Right ventricle myocardium superior (tissue), 1 donor: ENCODE measurements at places on chromosomes 3 and 15.

- DNase-seq, result no peak
These were observed 1.8 kb downstream of the NME9 start for GRCh38 chr3:138327831-138328230.

DNA sequence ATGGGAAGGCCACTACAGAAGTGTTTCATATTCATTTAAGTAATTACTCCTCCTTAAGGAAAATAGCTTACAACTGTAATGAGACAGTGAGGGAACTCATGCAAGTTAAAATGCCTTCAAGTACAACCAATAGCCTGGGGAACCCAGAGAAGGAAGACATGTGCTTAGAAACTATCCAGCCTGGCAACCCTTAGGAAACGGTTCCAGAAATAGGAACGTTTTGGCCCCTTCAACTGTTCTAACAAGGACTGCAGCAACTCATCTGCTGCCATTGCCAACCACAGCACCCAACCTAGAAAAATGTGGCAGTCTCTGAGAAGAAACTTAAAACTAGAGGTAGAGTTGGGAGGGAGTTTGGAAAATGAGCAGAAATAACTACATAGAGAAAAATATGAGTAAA is 147.5 kb upstream of the STRIT1 start:
- no peak for DNase-seq

- no peak for DNase-seq
These were observed 5.0 kb downstream of the C2CD4A start for GRCh38 chr15:62071711-62072308.

GRCh38 chr3:149448331-149448831 is 26.1 kb upstream of the TM4SF4 start:
- no peak for DNase-seq

DNA sequence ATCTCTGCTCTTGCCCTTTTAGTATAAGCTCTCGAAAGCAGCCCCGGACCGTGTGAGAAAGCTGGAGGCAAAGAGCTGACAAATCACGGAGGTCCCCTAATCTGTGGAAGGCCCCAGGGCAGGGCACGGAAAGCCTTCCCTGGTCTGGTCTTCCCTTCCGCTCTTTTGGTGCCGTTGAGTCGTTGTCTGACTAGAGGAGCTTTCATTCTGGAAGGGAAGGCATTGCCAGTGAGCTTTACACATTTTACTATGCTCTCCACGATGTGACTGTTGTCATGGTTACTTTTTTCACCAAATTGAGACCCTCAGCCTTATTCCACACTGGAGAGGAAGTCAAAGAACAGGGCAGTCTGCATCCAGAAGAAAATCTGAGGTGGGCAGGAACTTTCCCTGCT is 71.7 kb downstream of the CYP19A1 start:
- DNase-seq, result no peak

DNA sequence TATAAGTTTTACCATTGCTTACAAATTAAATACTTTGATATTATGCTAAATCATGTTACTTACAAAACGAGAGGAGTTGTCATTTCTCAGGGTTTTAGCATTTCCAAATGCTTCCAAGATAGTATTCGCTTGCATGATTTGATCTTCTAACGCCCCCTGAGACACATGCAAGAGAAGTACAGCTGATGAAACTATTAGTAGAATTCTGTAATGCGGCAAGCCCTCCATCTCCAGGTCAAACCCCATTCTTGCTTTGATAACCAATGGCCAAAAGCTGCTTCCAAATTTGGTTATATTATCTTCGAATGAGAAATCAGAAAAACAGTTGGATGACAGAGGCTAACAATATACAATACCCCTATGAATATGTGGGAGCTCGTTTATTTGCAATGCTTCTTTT is 14.7 kb downstream of the MYH15 start:
- no peak for DNase-seq

GRCh38 chr3:126607214-126607908 is 47.6 kb downstream of the TXNRD3 start:
- no peak for DNase-seq

DNA sequence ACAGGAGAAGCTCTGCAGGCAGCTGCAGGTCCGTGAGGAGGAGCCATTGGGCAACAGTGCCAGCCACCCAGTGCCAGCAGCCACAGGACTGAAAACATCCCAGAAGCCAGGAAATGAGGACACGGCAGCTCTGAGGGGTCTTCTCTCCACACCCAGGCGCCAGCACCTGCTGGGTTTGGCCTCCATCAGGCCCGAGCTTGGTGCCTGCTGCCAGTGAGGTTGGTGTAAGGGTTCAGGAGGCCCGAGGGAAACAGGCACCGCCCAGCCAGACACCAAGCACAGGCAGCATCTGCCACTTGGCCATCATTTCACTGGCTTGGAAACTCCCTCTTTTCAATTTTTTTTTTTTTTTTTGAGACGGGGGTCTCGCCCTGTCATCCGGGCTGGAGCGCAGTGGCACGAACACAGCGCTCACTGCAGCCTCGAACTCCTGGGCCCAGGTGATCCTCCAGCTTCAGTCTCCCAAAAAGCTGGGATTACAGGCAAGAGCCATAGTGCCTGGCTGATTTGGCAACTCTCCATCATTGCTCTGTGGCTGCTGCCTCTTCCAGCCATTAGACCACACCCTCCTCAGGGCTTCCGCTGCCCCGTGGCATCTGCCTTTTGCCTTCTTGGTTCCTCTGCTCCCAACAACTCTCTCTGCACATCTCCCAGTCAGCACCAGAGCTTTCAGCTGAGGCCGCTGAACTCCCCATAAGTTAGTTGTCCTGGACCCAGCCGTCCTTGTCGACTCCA is 1.5 kb upstream of the ITIH3 start:
- DNase-seq, result no peak

GRCh38 chr3:122689587-122689986 is 8.9 kb downstream of the PARP14 start:
- DNase-seq, result no peak

GRCh38 chr3:69051756-69052471 is at the start of gene TMF1:
TMF1 (minus strand) TSS chr3:69052333; CDS start chr3:69052086, 247 bp downstream.
- DNase-seq, result peak; percentile 100

DNA sequence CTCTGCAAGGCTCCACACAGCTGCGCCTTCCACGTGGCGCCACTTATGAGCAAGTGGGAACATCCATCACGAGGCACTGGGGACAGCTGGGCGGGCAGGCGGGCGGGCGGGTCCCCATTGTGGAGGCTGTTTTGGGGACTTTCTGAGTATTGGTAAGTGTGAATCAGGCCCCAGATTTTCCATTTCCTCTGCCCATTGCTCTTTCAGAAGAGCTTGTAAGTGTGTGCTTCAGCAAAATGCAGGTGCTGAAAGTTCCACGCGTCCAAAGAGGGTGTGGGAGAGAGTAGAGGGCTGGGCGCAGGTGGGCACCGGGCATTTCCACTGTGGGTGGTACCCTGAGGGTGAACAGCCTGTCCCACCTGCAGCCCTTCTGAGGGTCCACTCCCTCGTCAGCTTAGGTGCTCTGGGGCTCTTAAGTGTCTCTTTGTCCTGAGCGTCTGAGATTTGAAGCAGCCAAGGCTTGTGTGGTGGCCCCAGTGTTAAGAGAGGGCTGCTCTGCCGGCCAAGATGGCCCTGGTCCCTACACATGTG is 177.1 kb downstream of the RPLP1 start:
- no peak for DNase-seq

- DNase-seq, result no peak
These were observed 57.3 kb upstream of the PPP2R3A start for GRCh38 chr3:135908225-135908624.

- DNase-seq, result no peak
These were observed 85.3 kb downstream of the LRRK1 start for GRCh38 chr15:101004500-101004899.

GRCh38 chr15:29686079-29686425 is 136.2 kb downstream of the TJP1 start:
- DNase-seq, result no peak

DNA sequence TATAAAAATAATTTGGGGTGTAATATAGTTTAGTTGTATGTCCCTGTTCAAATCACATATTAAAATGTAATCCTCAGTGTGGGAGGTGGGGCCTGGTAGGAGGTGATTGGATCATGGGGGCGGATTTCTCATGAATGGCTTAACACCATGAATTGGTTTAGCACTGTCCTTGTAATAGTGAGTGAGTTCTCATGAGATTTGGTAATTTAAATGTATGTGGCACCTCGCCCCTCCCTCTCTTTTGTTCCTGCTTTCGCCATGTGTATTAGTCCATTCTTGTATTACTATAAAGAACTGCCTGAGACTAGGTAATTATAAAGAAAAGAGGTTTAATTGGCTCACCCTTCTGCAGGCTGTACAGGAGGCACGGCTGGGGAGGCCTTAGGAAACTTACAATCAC is 83.9 kb downstream of the ANXA2 start:
- DNase-seq, result no peak

GRCh38 chr3:65170390-65171042 is 482.7 kb upstream of the ADAMTS9 start:
- DNase-seq, result peak; percentile 86

DNA sequence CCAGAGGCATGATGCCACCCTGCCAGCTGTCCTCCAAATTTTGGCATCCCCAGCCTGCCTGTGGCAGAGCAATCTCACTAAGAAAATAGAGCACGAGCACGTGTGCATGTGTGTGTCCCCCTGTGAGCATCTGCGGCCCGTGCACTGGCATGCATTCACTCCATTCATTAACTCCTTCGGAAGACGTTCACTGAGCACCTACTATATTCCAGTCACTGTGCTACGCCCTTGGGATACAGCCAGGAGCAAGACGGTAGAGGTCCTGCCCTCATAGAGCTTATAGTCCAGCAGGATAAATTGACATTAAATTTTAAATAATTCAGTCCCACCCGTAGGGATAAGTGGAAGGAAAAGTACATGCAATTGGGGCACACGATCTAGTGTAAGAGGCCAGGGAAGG is 40.0 kb upstream of the HES1 start:
- DNase-seq, result no peak

DNA sequence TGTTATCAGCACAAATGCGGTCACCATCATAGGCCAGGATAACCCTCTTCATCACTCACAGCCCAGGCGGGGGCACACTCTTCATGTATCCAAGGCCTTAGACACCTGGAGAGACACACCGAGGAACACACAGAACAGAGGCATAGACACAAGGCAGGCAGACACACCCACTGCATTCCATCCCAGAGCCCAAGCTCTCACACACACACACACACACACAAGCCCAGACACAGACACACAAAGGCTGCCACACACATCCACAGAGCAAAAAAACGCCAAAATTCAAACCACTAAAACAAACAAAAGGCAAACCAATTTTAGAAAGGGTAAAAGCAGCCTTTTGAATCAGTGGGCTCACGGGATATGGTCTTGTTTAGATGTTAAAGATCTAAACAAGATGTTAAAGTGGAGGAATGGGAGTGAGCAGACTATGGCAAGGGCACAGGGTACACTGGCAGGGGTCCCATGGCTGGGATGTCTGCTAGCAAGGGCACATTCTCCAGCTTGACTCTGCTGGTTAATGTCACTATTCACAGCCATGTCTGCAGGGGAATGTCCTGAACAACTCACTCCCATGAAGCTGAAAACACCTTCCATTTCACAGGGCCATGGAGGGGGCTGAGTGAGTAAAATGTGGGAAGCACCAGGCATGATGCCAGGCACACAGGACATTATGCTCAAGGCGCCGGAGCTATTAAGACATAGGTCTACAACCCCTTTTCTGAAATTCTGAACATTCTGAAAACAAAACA is 14.9 kb upstream of the CRABP1 start:
- DNase-seq, result no peak

GRCh38 chr15:77333166-77333565 is 86.7 kb downstream of the PEAK1 start:
- DNase-seq, result no peak

DNA sequence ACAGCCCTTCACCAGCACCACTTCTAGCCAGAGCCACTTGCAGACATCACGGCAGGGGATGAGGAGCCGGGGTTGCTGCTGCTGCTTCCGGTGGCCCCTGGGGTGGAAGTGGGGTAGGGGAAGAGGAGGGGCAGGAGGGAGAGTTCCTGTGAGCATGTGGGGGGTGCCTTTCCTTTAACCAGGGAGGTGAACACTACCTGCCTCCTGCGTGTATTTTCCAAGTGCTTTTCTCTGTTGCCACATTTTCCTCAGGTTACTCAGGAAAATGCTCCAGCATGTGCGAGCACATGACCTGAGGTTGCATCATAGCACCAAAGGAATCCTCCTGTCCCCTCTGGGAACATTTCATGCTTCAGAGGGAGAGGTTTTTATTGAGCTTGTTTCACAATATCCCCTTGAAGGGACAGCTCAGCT is 12.2 kb upstream of the SACM1L start:
- no peak for DNase-seq

DNA sequence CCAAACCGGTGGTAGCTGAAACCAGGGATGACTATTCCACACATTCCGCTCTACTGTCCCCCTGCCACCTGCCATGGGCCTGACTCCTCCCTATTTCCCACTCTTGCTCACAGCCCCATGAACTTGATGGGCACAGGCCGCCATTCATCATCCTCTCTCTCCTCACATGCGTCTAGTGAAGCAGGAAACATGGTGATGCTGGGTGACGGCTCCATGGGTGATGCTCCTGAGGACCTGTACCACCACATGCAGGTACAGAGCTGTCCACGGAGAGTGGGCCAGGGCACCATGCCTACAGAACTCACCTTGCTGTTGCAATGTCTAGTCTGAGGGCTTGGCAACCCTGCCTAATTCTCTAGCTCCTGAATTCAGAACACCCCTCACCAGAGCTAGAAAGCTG is 23.3 kb upstream of the MANF start:
- DNase-seq, result no peak

DNA sequence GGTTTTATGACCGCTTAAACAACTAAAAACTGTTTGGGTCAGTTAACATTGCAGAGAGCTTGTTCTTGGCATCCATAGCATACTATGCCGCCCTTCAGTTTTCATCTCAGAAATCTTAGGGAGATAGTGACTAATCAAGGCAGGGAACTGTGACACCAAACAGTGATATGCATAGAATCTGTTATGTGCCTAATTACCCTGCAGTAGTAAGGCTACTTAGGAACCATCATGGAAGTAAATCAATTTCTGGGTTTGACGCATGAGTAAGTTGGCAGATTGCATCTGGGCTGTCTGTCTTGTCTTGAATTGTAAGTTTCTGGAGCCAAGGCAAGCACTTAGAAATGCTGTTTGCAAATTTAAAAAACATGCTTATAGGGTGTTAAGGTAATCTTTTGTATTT is 22.5 kb downstream of the KCTD6 start:
- no peak for DNase-seq

DNA sequence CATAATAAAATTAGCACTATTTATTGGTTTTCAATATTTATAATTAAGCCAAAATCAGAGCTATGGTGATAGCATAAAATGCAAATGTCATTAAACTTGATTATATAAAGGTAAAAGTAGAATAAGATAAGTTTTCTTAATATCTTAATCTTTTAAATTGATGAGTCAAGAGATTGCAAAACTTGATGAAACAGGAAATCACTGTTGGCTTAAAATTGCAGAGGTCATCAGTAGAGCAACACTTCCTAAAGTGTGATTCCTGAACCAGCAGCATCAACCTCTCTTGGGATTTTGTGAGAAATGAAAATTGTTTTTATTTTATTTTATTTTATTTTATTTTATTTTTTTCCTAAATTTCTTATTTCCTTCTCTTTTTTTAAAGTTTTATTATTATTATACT is 226.4 kb upstream of the CTDSPL start:
- DNase-seq, result no peak

- no peak for DNase-seq
These were observed 37.9 kb upstream of the TNFAIP8L3 start for GRCh38 chr15:51132384-51133139.
